ENCODE measurements at places on chromosomes 3 and 15.
A peak's percentile ranks its signal among the peaks of the same experiment; 100 is the strongest.

- no peak for DNase-seq
Measured at GRCh38 chr3:2915826-2916225, 194.3 kb downstream of the IL5RA start.

DNA sequence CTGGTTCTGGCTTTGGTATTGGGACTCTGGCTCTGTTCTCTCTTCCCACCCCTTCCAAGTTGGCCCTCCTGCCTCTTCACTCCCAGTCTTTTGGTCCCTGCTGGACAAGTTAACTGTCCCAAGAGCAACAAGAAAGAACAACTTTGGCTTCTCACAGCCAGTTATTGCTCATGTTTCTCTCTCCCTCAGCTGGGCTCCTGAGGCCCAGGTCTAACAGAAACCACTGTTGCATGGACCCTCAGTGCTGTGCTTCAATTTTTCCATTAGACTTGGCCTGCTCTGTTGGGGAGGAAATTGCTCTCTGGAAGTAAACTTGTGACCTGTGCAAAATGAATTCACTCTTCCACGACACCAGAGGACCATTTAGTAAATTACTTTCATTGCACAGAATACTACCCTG is 64.5 kb downstream of the CHST2 start:
- no peak for DNase-seq

GRCh38 chr3:195544634-195545033 is 1.5 kb upstream of the PPP1R2 start:
- no peak for DNase-seq

GRCh38 chr3:51441282-51442030 is 50.4 kb downstream of the RBM15B start:
- no peak for DNase-seq

DNA sequence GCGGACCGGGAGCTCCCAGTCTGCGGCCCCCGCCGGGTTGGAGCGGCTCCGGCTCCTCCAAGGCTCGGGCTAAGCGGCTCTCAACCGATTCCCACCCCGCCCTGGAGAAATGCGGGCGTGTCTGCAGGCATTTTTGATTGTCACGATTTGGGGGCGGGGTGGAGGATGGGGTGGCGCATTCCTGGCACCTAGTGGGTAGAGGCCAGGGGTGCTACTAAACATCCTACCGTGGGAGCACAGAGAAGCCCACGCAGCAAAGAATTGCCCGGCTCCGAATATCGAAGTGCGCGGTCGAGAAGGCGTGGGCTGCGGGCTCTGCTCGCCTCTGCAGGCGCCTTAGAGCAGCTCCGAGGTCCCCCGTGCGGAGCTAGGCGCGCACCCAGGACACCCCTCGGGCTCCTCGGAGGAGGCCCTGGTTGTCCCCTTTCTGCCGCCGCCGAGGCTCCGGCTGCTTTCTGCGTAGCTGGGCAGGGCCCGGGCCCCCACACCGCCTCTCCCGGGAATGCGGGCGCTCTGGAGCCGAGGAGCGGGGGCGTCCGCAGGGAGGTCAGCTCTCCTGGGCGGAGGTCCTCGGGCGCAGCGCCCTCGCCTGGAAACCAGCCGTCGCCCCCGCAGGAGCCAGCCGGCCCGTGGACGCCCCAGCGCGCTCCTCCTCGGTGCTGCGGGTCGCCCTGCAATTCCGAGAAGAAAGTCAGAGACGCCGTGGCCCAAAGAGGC is 16.5 kb upstream of the LAMP3 start:
- DNase-seq, result no peak

GRCh38 chr15:49101536-49101935 is 53.9 kb downstream of the COPS2 start:
- no peak for DNase-seq

GRCh38 chr3:44436181-44436580 is 41.3 kb downstream of the ZNF445 start:
- DNase-seq, result no peak

DNA sequence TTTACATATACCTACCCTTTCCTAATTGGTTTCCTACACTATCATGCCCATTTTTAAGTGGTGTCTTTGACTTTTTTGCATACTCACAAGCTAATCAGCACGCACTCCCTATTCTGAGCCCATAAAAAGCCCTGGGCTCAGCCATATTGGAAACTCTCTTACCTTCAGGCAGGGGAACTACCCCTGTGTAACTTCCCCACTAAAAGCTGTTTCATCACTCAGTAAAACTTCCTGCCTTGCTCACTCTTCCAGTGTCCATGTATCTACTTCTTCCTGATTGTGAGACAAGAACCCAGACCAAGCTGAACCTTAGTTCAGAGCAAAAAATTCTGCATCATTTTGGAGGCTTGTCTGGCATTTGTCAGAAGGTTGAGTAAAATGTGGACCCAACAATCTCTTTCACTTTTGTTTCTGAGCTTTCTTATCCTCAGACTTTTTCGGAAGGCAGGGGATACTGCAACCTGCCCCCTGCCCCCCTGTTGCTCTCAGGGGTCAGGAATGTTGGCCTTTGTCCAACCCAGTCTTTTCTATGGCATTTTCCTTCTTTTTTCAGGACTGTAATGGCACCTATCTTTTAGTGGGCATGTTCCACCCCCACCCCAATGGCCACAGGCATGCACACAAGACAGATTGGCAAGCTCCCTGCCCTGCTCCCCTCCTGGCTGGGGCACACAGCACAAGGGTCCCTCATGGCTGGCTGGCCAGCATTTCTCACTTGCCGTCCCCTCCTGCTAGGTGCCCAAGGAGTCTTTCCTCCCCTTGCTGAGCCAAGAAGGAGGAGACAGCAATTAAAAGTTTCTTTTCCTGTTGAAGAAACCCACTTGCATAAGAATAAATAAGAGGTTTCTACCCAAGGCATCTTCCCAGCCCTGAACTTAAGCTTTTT is 26.3 kb upstream of the TMEM45A start:
- DNase-seq, result no peak

- no peak for DNase-seq
Measured at GRCh38 chr3:155807823-155808222, 1.7 kb upstream of the C3orf33 start.

GRCh38 chr3:71983694-71984093 is 198.7 kb upstream of the PROK2 start:
- DNase-seq, result no peak

DNA sequence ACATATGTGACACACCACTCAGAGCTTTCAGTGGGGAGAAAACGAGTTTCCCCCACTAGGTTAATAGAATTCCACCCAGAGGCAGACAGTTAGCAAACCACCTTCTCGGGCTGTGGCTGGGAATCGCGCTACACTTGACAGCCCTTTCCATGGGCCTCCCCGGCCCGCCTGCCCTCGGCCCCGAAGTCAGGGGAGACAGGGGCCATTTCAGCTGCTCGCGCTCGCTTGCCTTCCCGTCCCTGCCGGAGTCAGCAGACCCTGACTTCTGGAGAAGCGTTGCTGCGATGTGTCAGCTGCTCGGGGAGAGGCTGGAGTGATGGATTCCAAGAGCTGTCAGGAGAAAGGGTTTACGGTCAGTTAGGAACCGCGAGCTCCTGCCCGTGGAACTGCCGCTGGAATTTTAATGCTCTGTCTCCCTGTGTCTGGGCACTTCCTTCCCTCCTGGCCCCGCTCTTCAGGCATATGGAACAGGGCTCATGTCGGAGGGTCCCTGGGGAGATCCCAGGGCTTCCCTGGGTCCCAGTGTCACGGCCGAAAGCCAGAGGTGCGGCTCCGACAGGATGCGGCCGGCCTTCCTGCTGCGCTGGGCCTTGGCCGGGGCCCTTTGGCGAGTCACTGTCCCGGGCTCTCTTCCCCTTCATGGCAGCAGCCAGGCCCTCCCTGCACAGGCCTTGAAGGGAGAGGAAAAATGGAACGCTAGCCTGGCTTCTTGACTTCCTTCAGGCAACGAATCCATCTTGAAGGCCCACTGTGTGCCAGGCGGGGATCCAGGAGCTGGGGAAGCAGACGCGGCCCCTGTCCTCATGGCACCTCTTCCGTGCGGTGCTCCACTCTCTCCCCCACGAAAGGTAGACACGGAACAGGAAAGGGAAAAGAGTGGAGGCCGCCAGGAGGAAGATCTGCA is 38.4 kb upstream of the VPS8 start:
- DNase-seq, result no peak

- no peak for DNase-seq
Measured at GRCh38 chr15:99174567-99175395, 69.9 kb downstream of the SYNM start.

- DNase-seq, result peak; percentile 77
Measured at GRCh38 chr3:59764171-59764570, 714.3 kb upstream of the CFAP20DC start.

- no peak for DNase-seq
Measured at GRCh38 chr3:27614592-27614991, 107.5 kb downstream of the EOMES start.

GRCh38 chr15:42206406-42206805 is 1.7 kb downstream of the VPS39 start:
- no peak for DNase-seq

- no peak for DNase-seq
Measured at GRCh38 chr3:129602309-129602708, 4.2 kb downstream of the PLXND1 start.

DNA sequence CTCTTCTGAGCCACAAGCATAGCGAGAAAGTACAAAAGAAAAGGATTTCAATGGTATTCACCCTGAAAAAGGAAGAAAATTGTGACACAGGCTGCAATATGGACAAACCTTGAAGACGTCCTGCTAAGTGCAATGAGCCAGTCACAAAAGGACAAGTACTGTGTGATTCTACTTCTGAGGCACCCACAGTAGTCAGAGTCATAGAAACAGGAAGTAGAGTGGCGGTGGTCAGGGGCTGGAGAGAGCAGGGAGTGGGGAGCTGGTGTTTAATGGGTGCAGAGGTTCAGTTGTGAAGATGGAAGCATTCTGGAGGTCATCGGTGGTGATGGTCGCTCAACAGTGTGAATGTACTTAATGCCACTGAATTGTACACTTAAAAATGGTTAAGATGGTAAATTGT is 180.5 kb downstream of the APBA2 start:
- DNase-seq, result no peak
